GM23248 (cell line): ENCODE measurements at places on chromosomes 7 and 10. TPM values are rescaled to one million over a fixed set of nuclear protein-coding genes. Genes with fewer than 3 reads are reported as not detected.

GRCh38 chr7:98049034-98049433, 57.6 kb upstream of the LMTK2 start:
- no peak for DNase-seq

- DNase-seq, result no peak
These were observed 21.6 kb upstream of the TRIL start for GRCh38 chr7:28979776-28980175.

GRCh38 chr7:132485600-132486273, 90.5 kb downstream of the PLXNA4 start:
- DNase-seq, result no peak

The EEPD1 gene
- total RNA-seq, result 5.2 and 13.3 TPM in 2 replicates

- no peak for DNase-seq
These were observed 54.9 kb upstream of the SP4 start for GRCh38 chr7:21373031-21373430.

DNA sequence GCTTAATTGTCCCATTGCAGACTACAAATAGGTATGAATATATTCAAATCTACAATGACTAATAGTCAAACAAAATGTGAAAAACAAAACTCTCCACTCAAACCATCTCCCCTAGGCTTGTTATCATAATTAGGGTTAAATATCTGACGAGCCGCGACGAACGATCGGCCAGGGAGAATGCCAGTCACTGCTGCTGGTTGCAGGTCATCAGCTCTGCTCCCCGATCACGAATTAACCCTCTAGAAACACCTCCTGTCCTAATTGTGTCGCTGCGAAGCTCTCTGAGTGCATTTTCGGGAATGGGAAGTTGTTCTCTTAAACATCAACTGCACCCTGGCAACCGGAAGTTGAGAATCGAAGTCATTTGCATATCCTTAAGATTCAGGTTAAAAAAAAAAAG, 167.3 kb downstream of the TCERG1L start:
- DNase-seq, result no peak

- no peak for DNase-seq
These were observed 110.6 kb downstream of the KCNMA1 start for GRCh38 chr10:77526868-77527617.

The HTRA1 gene
- total RNA-seq, result 395 and 405 TPM in 2 replicates

DNA sequence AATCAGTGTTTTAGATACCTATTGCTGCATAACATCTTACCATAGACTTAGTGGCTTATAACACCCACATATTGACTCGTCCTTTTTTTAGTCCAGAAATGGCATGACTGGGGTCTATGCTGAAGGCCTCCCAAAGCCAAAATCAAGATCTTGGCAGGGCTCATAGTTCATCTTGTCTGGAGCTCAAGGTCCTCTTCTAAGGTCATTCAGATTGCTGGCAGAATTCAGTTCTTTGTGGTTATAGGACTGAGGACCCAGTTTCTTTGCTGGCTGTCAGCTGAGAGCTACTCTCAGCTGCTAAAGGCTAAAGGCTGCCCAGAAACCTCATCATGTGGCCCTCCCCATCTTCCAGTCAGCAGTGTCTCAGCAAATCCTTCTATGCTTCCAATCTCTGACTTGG, 165.5 kb downstream of the FAM107B start:
- no peak for DNase-seq
